ENCODE measurements at places on chromosomes 6 and 20.

GRCh38 chr6:113439866-113440265 is 417.3 kb upstream of the MARCKS start:
- DNase-seq: no peak

DNA sequence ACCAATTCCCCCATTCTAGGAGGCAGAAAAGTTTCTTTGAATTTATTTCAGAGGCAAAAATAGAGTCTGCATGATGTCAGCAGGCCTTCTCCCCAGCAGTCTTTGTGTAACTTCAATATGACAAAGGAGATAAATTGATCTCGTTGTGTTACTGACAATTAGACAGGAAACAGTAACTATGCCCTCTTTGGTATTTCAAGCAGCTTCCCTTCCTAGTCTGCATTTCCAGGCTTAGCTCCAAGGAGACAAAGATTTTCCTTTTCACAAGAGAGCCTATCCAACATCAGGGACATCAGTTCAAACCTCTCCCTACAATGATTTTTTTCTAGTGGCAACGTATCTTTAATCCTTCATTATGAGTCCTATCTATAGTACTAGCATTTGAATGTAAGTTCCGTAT is 245.9 kb upstream of the HSF2 start:
- no peak for DNase-seq

GRCh38 chr20:38134427-38135270 is 30.4 kb downstream of the TGM2 start:
- no peak for DNase-seq

GRCh38 chr6:137202078-137202477 is 17.1 kb downstream of the IFNGR1 start:
- DNase-seq: no peak

DNA sequence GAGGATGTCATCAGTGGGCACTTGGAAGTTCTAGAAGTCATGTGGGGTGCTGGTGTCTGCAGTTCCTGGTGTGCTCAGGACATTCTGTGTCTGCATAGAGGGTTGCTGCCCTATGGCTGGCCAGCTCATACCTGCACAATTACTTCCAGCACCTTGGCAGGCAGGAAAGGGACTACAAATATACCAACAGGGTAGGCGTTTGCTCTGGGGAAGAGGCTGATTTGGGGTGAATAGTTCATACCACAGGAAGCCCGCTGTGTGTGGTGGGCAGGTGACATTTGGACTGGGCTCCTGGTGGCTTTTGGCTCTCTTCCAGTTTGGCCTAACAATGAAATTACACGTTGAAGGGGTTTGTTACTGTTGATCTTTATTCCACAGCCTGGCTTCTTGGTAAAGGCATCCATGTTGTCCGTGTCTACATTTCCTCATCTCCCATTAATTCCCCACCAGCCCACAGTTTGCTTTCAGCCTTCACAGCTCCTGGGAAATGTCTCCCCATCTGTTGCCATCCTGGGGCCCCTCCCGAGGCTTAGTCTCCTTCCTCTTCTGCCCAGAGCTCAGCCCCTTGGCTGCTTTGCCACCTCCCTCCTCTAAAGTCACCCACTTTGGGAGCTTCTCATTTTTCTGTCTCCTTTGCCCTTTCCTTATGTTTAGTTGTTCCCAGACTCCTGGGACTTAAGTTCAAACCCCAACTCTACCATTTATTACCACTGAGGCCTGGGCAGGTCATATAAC is 88.1 kb downstream of the RSPH3 start:
- DNase-seq: no peak

DNA sequence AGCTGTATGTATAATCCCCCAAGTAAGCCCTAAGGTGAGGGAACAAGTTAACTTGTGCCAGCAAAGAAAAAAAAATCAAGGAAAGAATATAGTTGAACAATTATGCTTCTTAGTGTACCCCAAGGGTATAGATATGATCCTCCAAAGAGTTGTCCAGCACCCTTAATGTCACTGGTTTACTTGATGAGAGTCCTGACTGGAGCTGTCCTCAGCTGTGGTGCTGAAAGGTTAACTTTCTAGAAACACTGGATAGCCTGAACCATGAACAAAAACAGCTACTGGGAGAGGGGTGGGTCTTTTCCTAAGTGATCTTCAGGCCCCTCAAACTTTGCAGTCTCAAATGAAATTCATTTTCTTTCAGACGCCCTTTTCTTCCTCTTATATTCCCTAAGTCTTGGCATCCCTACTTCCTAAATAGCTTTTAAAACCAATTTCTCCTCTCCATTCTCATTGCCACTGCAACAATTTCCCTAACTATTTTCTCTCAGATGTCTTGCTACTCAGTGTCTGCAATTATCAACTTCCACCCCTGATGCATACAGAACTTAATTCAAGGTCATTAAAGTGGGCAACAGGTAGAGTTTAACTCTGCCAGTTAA is 83.5 kb upstream of the PROKR2 start:
- DNase-seq: no peak

- no peak for DNase-seq
These were observed 1.6 kb upstream of the TUBB1 start for GRCh38 chr20:59017493-59018231.

DNA sequence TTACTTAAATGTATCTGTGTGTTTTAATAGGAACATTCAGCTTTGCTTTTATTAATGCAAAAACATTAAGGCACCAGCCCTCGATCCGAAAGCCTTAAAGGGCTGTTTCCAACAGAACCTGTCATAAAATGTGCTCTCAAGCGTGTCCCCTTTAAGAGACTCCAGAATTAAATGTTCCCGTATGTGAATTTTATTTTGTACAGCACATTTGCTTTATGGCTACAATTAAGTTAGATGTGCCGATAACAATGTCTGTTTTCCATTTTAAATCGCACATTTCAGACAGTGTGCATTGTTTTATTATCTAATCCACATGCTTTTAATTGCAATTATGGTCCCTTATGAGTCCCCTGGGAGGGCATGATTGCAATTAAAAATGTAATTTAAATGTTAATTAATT is 198.9 kb downstream of the TSHZ2 start:
- DNase-seq: no peak

DNA sequence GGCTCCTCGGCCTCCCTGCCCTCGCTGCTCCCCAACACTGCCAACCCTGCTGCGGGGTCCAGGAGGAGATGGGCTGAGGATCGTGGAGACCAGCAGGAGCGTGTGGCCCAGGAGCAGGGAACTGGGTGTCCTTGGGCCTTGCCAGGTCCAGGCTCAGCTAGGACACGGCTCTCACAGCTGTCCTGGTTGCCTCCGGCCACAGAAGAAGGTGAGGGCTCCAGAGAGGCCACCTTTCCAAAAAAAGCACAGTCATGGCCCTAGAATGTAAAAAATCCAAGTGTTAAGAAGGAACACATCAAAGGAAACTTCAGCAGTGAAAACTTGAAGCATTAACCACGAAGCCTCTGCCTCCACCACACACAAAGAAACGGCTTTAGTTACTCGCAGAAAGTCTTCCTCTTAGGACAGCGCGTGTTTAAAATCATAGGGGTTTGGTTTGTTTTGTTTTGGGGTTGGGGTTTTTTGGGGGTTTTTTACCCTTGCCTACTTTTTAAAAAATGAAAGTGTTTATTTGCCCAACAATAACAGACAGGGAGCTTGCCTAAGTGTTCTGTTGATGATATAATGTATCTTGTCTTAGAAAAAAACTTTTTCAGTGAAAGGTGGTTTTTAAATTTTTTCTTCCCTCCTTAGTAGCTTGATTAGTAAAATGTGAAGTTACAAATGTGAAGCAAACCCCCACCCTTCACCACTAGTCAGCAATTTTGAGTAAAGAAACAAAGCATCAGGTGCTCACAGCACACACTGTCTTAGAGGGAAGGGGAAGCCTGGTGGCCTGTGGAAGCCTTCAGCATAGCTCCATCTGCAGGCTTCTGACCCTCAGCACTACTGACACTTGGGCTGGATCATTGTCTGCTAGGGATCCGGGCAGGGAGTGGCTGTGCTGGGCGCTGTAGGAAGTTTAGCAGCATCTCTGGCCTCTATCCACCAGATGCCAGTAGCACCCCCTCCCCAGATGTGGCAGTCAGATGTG is 60.0 kb downstream of the PTPN1 start:
- DNase-seq: no peak

DNA sequence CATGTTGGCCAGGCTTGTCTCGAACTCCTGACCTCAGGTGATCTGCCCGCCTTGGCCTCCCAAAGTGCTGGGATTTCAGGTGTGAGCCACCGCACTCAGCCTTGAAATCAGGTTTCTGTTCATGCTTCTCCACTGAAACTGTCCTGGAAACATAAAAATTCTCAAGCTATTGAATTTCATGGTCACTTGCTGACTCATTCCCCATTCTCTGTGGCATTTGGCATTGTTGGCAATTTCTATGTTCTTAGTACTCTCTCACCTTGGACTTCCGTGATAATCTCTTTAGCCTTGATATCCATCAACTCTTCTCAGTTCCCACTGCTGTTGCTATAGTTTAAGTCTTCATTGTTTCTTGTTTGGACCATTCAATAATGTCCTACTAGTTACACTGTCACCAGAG is 6.2 kb downstream of the SEL1L2 start:
- no peak for DNase-seq

- no peak for DNase-seq
These were observed 294.7 kb downstream of the PTPRT start for GRCh38 chr20:42895020-42895419.

DNA sequence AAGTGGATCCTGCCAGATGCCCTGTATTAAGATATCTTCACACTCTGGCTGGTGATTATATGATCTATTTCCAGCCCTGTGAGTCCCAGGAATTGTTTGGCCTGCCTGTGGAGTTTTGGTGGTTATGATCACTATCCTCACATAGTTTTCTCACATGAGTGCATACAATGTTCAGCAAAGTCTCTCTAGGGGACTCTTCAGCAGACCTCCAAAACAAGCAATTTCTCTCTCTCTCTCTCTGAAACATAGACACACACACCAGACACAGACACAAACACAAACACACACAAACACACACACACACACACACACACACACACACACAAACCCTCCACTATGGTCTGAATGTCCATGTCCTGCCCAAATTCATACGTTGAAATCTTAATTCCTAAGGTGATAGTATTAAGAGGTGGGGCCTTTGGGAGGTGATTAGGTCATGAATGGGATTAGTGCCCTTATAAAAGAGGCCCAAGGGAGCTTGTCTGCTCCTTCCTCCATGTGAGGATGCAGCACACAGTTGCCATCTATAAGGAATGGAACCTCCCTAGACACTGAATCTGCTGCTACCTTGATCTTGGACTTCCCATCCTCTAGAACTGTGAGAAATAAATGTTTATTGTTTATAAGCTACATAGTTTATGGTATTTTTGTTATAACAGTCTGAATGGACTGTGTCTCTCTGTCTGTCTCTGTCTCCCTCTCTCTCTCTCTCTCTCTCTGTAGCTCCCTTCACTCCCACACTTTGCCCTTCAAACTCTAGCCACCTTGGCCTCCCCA is 22.0 kb upstream of the SYNJ2 start:
- no peak for DNase-seq

DNA sequence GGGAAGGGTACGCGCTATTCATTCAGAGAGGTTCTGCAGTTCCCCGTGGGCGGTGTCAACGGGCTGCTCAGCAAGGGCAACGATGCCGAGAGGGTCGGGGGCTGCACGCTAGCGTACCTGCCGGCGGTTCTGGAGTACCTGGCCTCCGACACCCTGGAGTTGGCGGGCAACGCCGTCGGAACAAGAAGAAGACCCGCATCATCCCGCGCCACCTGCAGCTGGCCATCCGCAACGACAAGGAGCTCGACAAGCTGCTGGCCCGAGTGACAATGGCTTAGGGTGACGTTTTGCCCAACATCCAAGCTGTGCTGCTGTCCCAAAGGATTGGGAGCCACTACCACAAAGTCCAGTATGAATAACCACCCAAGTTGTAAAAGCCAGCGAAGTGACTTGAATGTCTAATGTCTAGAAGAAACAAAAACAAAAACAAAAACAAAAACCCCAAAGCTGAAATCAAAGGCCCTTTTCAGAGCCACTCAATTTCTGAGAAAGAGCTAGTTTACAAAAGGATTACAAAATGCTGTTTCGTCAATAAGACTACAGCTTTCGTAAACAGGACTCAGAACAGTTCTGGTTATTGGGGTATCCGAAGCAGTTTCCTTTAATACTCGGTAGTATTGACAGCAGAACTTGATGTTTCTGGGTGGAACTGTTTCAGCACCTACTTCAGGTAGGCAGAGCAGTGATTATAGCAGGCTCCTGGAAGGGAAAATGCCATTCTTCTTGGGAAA is 21.9 kb upstream of the SLC17A4 start:
- no peak for DNase-seq

DNA sequence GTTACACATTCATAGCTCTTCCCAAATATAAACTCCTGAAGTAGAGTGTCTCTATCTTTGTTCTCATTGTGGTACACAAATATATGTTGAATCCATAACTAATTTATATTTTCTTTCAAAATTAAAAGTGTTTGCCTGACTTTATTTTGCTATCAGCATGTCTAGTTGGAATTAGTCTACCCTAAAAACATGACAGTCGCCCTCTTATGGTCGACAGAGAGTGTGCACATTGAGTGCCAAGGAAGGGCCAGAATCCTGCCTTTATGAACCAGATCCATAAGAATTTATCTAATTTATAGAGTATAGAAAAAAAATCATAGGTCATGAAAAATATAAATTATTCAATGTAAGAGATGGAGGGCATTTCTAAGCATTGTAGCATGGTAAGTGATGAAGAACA is 12.3 kb upstream of the DEFB112 start:
- DNase-seq: no peak

DNA sequence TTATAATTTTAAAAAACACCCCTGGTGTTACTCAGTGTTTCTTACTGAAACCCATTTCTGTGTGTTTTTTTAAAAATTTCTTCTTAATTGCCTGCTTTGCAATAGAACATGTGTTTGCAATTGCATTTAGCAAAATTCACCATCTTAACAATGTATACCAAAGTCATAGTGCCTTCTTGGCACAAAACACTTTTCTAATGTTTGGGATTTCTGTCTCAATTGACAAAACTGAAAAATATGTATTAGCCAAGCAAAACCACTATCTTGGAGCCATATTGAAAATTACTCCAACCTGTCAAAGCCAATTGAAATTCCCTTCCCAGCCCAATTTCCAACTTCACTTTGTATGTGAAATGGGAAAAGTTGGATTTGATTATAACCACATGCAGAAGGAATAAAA is 88.4 kb upstream of the RSPO3 start:
- no peak for DNase-seq

- DNase-seq: no peak
These were observed 138.2 kb downstream of the TENT5A start for GRCh38 chr6:81614292-81614691.

DNA sequence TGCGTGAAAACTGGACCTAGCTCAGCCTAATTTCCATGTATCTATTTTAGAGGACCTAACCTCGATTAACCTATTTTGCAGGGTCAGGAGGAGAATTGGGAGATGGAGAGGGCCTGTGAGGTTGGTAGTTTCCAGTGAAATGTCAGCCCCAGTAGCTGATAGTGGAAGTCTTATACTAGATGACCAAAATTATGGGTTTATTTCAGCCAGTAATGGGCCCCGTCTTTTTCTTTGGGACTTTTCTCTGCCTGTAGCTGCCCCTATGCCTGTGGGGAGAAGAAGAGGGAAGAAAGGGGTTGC is 37.8 kb downstream of the RREB1 start:
- DNase-seq: no peak

GRCh38 chr20:19826179-19826914 is 68.3 kb downstream of the RIN2 start:
- DNase-seq: no peak

Measured in activated T-helper 1 cell treated with anti-CD3 and anti-CD28 coated beads, Interleukin-2, amount 50 U/mL, for 16 hours (primary cell).